Activated CD8-positive, alpha-beta T cell treated with anti-CD3 and anti-CD28 coated beads for 36 hours (primary cell): ENCODE measurements at places on chromosomes 16 and 17.

- DNase-seq, result no peak
Observed at GRCh38 chr16:83842756-83843507, 35.2 kb downstream of the HSBP1 start.

- no peak for DNase-seq
Observed at GRCh38 chr17:312476-313148, 40.0 kb downstream of the RPH3AL start.

DNA sequence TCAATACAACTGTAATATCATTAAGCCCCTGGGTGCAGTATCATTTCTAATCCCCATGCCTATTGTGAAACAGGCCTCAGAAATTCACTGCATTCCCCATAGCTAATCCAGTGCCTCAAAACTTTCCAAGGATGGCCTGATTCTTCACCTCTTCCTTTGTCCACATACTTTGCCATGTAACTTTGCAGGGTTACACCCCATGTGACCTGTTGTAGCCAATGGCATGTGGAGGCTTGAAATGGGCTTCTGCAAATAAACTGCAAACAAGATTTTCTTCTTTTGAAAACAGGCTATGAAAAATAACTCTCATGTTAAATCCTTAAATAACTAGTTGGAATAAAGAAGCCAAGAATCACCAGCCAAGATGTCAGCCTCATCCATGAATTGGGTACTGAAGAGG lies 35.9 kb downstream of the ABCA10 start:
- DNase-seq, result no peak

DNA sequence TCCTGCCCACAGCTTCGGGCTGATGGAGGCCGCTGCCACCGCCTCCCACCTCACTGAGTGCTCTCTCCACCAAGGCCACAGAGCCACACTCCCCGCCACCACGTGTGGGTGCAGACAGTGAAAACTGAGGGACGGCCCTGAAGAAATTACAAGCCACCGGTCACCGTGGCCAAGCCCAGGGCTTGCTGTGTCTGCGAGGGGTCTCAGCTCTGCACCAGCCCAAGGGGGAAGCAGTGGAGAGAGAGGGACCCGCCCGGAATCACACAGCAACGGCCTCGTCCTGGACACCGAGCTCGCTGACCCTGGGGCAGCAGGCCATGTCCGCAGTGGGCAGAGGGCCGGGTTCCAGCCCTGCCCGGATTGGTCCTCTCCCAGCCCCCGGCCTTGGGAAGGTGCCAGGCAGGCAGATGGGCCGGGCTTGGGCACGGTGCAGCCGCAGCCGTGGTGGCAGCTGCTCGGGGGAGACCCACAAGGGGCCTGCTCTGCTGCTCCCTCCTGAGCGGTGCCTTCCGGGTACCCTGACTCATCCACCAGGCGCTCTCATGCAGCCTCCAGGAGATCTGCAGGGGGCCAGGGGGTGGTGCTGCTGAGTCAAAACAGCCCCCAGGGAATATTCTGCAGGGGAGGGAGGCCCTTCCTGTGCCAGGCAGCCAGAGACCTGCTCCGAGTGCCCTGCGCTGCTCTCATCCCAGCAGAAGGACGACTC lies 52.0 kb downstream of the CBFA2T3 start:
- peak; percentile 68 for DNase-seq

DNA sequence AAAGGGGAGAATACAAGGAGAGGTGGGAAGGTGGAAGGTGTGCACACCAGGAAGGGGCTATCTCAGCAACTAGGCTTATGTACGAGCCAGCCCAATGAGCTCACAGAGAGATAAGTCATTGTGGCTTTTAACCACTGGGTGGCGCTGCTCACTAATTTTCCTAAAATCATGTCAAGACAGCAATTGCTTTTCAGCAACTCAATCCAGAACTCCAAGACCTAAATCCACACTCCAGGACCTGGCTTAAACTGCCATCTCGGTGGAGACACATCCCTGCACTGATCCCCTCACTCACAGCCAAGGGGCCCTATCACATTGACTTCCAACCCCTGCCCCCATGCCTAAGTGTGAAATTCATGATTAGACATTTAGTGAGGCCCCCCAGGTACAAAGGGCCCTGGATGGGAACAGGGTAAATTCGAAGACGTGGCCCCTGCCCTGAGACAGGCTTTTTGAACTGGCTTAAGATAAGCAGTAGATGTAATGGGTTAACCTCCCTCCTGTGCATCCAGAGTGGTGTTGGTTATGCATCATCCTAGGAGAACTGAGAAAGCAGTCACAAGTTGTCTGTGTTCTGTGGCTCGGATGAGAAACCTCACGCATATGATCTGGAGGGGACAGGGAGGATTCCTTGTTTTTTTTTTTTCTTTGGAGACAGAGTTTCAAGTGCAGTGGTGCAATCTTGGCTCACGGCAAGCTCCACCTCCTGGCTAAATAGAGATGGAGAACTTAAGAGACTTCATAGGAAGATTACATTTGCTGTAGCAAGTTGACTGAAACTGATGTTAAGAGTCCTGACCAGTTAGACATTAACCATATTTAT lies 11.5 kb downstream of the CCL16 start:
- peak; percentile 89 for DNase-seq
